IPS DF 19.7 (cell line): ENCODE measurements at places on chromosomes 13 and 19.

- DNase-seq: no peak
These were observed 89.0 kb upstream of the CLDN10 start for GRCh38 chr13:95463531-95463930.

DNA sequence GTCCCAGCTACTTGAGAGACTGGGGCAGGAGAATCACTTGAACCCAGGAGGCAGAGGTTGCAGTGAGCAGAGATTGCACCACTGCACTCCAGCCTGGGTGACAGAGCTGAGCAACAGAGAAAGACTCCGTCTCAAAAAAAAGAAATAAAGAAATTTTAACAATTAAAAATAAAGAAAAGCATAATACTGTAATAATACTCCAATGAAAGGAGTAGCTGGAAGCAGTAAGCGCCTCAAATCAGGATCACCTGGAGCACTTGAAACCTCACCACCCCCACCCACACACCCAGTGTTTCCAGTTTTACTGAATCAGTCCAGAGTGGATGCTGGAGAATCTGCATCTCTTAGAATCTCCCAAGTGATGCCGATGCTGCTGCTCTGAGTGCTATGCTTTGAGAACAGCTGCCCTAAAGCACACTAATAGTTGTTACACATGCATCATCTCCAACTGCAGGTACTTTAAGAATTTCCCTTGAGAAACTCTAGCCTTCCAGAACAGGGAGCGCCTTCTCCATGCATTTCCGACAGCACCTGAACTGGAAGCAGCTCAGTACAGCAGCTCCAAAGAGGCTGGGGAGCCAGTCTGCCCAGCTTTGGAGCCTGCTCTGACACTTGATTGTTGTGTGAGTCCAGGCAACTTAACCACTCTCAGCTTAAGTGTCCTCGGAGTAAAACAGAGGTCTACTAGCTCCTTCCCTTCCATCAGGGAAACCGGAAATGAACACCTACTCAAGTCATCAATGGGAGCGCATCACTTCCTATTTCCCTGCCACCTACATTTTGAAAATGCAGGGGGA lies 2.9 kb downstream of the ABCC4 start:
- DNase-seq: no peak

DNA sequence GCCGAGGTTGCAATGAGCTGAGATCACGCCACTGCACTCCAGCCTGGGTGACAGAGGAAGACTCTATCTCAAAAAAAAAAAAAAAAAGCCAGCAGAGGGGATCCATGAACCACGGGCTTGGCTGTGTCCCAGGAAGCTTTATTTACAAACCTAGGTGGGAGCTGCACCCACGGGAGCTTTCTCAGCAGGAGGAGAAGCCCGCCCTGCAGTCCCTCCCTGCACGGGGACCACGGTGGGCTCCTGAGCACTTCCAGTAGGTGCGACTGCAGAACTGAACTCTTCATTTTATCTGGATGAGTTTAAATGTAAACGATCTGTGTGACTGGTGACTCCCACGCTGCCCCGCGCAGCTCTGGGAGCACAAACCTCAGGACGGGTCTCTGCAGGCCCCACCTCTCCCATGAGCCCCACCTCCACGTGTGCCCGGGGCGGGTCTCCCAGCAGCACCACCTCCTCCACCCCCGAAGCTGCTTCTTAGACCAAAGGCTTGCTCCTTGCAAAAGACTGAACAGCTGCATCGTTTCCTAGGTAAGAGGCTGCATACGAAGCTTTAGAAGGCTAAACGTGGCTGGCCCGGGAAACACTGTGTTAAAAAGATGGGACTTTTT lies 66.4 kb downstream of the SPACA7 start:
- DNase-seq: no peak

DNA sequence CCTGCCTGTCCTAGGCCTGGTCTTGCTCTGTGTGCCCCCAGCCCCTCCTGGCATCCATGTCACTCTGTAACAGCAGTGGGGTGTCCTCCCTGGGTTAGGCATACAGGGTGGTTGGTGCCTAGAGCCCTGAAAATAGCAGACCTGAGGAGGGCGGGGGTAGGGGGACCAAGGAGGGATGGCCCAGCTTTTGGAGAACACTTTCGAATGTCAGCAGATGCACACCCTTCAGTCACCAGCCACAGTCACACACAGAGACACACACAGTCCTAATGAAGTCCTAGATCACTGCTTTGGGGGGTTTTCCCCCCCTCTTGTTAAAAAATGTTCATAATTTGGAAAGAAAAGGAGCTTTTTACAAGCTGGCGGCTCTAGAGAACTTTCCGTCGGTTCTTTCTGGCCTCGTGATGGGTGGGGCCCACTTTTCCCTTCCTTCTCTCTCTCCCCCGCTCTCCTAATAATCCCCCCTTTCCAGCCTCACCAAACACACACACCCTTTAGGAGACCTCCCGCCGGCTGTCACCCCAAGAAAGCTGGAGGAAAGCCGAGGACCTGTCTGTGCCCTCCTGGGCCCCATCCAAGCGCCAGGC lies 47.9 kb downstream of the LYL1 start:
- no peak for DNase-seq

DNA sequence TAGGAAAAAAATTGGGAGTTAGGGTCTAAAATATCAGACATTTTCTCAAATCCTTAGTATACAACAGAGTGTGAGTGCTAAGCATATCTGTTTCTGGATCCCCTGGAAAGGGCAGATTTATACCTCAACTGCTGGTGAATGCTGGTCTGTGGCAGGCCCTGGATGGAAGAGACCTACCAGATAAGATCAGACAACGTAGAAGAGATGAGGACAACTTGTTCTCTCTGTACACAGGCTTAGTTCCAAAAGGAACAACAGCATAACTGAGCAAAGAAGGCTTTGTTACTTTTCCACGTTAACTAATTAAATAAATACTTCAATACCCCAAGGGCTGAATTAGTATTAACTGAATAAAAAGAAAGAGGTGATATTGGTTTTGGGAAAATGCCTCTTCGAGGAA lies 1277.3 kb downstream of the SLITRK5 start:
- no peak for DNase-seq

- DNase-seq: no peak
These were observed 6.6 kb upstream of the EEF1AKMT1 start for GRCh38 chr13:20780317-20780716.
